ENCODE measurements at places on chromosomes 5 and 9.

DNA sequence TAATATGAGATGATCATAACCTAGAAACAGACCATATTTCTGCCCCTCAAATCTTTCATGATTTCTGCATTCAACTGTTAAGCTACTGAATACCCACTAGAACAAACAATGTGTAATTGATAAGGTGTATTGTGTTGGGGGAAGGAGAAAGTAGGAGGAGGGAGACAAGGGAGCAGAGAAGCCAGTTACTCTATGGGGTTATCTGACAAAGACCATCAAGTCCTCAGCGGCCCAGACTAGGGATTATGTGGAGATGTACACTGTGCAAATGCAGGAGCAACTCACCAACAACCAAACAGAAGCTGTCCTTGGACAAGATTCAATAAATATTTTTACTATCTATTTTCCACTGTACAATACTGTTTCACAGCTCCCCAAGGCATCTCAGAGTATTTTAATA, 2.7 kb downstream of the NRG2 start:
- DNase-seq: no peak

- no peak for DNase-seq
Observed at GRCh38 chr9:115373710-115374045, 255.7 kb upstream of the TNC start.

- no peak for DNase-seq
Observed at GRCh38 chr5:65359569-65359968, 122.2 kb downstream of the ADAMTS6 start.

DNA sequence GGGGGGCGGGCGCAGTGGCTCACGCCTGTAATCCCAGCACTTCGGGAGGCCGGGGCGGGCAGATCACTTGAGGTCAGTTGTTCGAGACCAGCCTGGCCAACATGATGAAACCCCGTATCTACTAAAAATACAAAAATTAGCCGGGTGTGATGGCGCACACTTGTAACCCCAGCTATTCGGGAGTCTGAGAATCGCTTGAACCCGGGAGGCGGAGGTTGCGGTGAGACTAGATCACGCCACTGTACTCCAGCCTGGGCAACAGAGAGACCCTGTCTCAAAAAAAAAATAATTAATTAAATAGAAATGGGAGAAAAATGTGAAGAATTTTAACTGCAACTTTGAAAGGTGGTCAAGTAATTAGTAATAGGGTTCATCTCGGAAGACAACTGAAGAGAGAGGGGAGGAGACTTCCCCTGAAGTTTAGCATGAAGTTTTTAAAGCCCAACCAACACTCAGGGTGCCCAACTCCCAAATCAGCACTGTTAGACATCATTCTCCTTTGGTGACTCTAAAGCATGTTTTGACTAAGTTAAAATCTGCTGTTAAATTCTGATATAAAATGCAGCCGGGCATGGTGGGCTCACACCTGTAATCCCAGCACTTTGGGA, 1.4 kb upstream of the CSNK1A1 start:
- no peak for DNase-seq

DNA sequence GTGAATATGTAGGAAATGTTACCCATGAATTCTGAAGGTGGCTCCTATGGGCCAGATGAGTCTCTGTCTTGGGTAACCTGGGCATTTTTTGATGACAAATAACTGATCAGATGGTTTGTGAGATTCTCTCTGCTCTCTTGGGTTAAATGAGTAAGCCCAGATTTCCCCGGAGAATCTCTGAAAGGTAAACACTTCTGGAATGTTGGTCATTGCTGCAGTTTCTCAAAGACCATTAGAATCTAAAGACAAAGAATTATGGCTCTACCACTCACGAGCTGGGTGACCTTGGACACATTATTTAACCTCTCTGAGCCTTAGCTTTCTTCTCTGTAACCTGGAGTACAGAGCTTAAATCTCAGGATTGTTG, 191.2 kb downstream of the DAB2IP start:
- DNase-seq: no peak

GRCh38 chr5:167816864-167817263, 474.6 kb upstream of the WWC1 start:
- no peak for DNase-seq

Measured in stimulated activated CD4-positive, alpha-beta T cell treated with anti-CD3 and anti-CD28 coated beads, Interleukin-2, amount 100 ng/mL, for 4 hours (primary cell).